Lower lobe of right lung (tissue), 2 donors: ENCODE measurements at places on chromosomes 2 and 18.

- no peak for DNase-seq
These were observed 880.6 kb upstream of the ID2 start for GRCh38 chr2:7801212-7801611.

DNA sequence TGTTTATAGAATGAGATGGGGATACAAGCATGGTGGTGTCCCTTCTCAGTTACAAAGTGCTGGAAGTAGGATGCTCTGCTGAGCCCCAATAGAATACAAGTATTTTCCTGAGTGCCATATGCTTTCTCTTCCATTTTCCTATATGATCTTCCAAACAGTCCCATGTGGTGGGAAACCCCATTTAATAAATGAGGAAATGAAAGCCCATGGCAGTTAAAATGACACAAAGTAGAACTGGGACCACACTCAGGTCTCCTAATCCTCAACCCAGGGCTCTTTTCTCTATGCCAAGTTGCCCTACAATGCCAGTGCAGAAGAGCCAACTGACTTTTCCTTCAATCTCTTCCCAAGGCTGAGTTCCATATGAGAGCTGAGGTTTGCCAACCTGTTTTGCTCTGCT is 210.2 kb upstream of the FBXO11 start:
- no peak for DNase-seq

DNA sequence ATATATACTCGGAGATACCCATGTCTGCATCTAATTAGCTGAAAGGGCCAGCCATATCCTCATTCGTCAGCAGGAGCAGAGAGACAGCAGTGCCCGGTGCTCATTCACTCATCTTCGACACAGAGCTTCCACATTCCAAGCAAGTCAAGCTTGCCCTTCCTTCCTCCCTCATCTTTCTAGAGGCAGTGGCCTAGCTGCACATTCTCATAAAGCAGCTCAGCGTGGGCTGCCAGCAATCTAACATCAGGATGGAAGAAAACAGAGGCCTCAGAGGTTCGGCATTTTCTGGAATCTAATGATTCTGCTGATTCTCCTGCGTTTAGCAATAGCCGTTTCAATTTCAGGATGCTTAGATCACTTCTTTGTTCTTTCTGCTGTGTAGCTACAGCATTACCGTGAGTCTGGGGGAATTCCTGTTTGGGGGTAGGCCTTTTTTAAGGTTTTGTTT is 68.8 kb downstream of the CLHC1 start:
- no peak for DNase-seq

DNA sequence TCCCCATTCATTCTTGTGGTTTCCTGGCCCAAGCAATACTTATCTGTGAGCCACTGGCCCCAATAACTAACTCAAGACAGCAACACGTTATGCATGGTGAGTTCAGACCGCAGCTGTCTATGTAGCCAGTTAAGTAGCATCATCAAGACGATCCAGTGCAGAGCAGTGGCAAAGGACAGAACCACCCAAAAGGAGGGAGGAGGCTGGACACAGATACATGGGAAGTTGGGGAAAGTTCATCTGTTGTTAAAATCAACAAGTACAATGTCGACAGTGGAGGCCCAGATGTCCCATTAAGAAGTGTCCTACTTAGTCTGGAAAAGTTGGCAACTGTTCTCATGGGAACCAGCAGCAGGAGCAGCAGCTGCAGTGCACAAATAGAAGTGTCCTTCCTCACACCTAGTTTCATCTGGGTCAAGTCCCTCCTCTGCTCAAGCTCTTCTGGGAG is 106.9 kb upstream of the THOC1 start:
- DNase-seq = no peak

DNA sequence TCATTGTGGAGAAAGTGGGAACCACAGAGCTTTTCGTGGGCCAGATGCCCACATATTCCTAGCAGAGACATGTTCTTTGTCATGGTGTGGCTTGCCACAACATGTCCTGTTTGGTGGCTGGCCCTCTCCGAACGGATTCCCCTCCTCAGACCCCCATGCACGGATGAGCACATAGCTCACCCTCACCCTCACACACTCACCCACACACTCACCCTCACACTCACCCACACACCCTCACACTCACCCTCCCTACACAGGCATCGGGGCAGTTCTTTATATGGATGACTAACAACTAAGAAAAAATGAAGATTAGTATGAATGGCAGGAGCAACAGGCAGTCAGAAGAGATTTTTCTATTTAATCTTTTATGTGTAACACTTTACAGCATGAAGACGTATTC is 149.9 kb downstream of the ZNF236 start:
- DNase-seq = no peak

GRCh38 chr2:207235621-207236020 is 69.9 kb upstream of the KLF7 start:
- DNase-seq = no peak

GRCh38 chr18:24913507-24914170 is 438.3 kb downstream of the ZNF521 start:
- DNase-seq = no peak

DNA sequence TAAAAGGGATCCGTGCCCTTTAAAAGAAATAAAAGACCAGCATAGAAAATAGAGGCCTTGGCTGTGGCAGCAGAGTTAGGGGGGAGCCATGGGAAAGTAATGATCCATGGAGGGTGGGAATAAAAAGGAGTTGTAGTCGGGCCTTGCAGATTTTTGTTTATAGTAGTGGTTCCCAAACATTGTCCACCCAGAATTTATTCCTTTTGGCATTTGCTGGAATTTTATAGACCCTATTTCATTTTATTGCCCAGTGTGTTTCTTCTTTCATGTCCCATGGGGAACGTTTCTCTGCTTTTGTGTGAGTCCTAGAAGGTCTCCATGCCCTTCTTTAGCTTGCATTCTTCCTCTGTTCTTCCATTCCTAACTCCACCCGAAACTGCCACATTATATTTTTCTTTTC is 222.2 kb downstream of the LTBP1 start:
- DNase-seq = no peak

- no peak for DNase-seq
These were observed 11.1 kb upstream of the GORASP2 start for GRCh38 chr2:170917957-170918356.

DNA sequence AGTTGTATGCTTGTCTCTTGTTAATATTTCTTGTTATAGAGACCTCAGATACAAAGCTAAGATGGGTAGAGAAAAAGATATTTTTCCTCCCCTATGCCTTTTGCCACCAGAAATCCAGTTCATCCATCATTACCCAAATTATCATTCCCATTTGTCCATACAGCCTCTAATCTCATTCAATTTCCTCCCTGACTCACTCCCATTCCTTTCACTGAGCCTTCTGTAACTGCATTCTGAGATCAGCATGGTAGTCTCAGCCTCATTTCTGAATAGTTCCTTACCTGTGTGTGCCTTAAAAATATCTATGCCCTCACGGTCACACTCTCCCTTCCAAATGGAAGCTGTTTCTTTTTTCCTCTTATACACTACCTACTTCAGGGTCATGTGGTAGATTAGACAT is 15.7 kb upstream of the PIK3C3 start:
- DNase-seq = no peak

GRCh38 chr18:43789234-43790000 is 512.1 kb upstream of the SYT4 start:
- DNase-seq = no peak

GRCh38 chr2:212505586-212505985 is 33.0 kb downstream of the ERBB4 start:
- no peak for DNase-seq

DNA sequence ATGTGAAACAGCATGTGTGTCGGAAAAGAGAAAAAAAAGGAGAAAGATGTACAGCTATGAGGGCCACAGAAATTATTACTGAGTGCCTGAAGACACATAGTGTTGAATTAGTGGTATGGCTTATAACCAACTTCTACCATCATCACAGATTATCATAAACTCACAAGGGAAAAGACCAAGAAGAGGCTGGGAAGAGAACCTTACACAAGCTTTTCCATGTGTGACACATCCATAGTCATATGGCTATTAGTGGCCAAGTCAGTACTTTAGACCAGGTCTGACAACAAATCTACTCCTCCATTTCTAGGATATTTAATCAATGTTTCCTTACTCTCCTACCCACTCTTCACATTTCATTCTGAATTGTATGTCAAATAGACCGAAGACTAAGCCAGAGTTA is 3.5 kb upstream of the GALNT5 start:
- no peak for DNase-seq

DNA sequence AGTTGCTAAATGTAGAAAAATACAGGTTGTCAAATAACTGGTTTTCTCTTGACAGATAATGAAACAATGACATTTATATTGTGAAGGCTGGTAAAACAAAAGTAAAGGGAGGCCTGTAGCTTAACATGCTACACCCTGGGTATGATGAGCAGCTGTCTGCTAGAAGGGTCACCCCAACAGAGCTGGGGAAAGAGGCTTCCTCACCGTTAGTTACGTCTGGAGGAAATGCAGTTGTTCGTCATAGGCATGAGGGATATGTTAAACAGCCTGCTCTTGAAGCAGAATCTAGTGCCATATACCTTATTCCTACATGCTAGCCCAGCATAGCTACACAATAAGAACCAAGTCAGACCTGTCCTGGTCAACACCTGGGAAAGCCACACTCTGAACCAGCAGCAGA is 49.9 kb downstream of the LPIN2 start:
- no peak for DNase-seq

DNA sequence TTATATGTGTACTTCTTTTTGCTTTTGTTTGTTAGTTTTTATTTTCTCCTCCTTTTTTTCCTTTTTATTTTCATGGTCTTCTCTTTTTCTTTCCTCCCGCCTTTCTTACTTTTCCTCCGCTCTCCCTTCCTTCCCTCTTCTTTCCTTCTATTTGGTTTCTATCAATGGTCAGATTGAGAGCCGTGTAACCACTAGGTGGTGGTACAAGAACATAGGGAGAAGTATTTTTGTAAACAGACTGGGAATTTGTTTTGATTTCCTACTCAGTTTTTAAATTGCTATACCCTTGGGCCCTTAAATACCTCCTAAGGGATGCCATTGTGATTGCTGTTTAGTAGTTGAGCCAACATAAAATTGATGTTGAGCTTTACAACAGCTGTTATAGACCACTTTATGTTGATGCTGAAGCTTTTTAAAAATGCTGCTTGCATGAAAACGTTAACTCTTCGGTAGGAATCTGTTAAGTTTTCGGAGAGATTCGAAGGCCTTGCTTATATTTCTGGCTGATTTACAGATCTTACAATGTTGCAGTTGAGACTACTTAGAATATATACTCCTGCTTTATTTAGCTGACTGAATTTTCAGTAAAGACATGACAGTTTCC is 124.2 kb downstream of the UBE2E3 start:
- no peak for DNase-seq

DNA sequence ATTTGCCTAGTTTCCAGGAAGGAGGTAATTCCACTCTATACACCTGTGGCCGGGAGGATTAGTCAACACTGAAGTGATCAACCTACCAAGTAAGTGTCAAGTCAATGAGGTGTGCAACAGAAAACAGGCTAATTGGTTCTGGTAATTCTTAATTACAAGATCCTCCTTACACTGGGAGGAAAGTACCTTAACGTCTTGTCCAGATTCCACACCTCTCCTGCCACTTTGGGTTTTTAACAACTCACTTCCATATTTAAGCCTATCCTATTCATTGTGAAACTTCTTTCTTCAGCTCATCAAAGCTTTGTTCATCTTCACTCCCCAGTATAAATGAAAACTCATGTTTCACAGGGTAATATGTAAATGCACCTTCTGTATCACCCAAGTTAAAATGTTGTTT is 22.0 kb upstream of the MAP4K4 start:
- DNase-seq = no peak

- no peak for DNase-seq
These were observed 68.2 kb downstream of the ZNF521 start for GRCh38 chr18:25283781-25284180.

- DNase-seq = no peak
These were observed 110.4 kb downstream of the CTIF start for GRCh38 chr18:48649231-48649630.

GRCh38 chr2:196101325-196101991 is 32.8 kb upstream of the DNAH7 start:
- DNase-seq = no peak

GRCh38 chr2:47599171-47599570 is 183.8 kb upstream of the MSH6 start:
- no peak for DNase-seq

DNA sequence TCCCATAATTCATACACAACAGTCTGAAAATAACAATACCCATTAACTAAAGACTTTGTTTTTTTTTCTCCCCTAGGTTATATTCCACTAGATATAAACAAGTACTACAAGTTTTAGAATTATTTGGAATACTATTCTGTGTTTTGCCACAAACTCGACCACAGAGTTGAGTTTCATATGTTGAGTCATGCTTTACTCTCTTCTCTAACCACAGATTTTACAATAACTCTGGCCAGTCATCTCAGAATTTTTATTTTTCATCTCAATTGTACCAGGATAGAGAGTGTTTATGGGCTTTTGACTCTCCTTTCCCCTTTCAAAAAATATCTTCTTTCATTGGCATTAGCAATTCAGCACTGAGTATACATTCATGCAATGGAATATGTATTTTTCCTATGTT is 348.7 kb upstream of the GALNT5 start:
- DNase-seq = no peak

GRCh38 chr18:77148289-77148688 is 15.7 kb upstream of the MBP start:
- no peak for DNase-seq

DNA sequence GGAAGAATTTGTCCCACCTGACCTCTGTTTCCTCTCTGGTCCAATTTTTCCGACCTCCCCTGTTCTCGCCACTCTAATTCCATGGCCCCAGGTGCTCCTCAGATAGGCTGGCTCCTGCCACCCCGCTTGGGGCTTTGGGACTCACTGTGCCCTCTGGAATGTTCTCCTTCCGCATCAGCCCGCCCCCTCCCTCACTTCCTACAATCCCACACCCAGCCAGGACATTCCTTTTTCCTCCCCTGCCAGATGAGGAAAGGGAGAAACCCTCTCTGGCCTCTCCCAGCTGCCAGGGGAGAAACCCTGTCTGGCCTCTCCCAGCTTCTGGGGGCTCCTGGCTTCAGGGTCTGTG is 3.1 kb upstream of the OR6B2 start:
- DNase-seq = no peak

DNA sequence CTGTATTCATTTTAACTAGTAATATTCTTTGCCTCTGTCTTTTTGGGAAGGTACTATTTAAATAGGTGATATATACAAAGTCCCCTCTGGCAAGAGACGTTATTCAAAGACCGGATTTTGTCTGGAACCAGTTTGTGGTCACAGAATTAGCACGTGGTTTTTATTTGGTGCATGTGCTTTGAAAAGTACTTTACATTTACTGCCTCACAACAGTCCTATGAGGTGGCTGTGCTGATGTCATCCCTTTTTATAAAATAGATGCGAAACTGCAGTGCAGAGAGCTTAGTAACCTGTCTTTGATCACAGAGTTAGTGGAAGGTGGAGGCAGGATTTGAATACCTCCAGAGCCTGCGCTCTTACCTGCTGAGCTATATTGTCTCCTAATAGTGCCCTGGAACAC is 4.0 kb downstream of the LPIN1 start:
- DNase-seq = no peak

DNA sequence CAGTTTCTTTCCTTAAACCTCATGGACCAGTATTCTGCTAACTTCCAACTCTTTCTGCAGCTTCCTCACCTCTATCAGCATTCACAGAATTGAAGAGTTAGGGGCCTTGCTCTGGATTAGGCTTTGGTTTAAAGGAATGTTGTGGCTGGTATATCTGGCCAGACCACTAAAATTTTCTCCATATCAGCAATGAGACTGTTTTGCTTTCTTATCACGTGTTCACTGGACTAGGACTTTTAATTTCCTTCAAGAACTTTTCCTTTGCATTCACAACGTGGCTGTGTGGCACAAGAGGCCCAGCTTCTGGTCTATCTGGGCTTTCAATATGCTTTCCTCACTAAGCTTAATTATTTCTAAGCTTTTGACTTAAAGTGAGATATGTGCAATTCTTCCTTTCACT is 33.4 kb downstream of the SP3 start:
- no peak for DNase-seq

- peak; percentile 59 for DNase-seq
These were observed 818 bp downstream of the ITGB1BP1 start for GRCh38 chr2:9422321-9423099.
